Stimulated activated CD4-positive, alpha-beta T cell treated with anti-CD3 and anti-CD28 coated beads, Interleukin-1b, Interleukin-23, amount 100 ng/mL, for 1 hour (primary cell): ENCODE measurements at places on chromosomes 1 and 21.

DNA sequence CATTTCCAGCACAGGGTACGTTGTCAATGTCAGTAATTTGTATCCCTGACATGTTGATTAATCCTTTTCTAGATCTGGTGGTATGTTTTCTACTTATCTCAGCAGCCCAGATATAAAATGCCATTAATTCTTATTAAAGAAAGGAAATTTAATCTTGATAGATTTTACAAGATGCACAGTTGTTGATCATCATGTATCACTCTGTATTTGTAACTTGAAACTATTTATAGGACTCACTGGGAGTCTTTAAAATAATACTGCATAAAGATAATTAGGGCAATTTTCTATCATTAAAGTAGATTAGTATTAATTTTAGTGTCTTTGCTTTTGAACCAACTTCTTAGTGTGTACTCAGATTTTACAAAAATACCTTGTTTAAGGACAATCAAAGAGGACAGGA lies 84.9 kb downstream of the GREM2 start:
- DNase-seq = no peak

DNA sequence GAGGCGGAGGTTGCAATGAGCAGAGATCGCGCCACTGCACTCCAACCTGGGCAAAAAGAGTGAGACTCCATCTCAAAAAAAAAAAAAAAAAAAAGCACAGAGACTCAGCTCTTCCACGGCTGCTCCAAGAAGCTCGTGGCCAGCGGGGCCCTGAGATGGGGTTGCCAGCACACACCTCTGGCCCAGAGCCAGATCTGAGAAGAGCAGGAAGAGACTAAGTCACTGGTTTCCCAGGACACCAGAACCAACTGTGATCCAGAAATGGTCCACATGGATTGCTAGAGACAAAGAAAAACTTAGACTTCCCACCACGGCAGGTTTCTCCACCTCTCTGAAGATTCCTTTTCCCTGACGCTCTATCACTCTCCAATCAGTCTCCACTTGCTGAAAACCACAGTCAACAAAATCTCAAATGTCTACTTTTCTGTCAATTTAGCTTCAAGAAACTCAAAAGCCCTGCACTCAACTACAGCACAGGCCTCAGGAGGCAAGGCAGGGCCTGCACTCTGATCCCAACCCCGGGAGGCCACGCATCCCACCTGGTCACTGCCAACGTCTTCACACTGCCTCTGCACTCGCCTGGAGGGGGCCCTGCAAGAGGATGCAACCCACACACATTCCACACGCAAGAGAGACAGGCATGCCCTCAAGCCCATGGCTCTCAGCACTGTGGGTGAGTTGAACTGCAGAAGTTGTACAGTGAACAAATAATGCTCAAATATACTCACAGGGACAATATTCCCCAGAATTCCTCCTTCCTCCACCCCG lies 79.0 kb downstream of the NPHP4 start:
- no peak for DNase-seq

GRCh38 chr1:53663529-53664300 lies 75.2 kb downstream of the GLIS1 start:
- no peak for DNase-seq

- no peak for DNase-seq
Measured at GRCh38 chr1:231512147-231512698, 16.2 kb upstream of the TSNAX start.

- no peak for DNase-seq
Measured at GRCh38 chr1:17585266-17585987, 45.9 kb downstream of the ARHGEF10L start.

GRCh38 chr1:54542120-54542961 lies 5.7 kb upstream of the ACOT11 start:
- peak; percentile 29 for DNase-seq

GRCh38 chr1:86714159-86714558 lies 9.8 kb downstream of the SH3GLB1 start:
- no peak for DNase-seq

GRCh38 chr1:235741294-235741693 lies 91.7 kb upstream of the GNG4 start:
- no peak for DNase-seq

DNA sequence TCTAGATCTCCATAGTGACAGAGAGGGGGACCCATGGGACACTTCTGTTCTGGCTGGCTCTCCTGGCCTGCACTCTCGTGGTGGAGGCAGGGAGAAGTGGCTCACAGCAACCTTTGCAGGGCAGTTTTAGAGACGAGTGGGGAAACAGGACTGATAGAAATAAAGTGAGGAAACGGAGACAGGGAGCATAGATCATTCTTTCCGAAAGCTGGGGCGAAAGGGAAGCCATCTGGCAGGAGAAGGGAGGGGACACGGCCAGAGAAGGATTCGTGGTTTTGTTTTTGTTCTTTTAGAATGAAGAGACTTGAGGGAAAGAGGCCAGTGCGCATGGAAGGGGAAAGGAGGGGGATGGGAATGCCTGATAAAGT lies 3.5 kb downstream of the TIE1 start:
- DNase-seq = no peak

DNA sequence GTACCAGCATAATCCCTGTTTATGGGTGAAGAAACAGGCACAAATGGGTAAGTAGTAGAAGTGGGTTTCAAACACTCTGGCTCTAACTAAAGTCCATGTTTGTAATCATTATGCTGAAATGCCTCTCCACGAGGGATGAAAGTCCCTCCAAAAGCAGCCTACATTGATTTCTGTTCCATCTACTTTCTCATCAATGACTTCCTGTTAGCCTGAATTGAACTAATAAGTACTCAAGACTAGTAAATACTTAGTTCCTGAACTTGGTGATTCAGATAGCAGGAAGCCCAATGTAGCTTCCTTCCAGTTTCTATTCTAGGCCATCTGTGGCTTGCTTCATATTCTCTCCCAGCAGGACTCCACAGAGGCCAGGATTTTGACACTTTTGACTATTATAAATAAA lies 11.3 kb upstream of the BACH1 start:
- no peak for DNase-seq
